ENCODE measurements at places on chromosomes 4 and X. TPM values are rescaled to one million over a fixed set of nuclear protein-coding genes. Genes with fewer than 3 reads are reported as not detected.

AKAP14 gene
- not detected for total RNA-seq

SYP gene
- 4.5 TPM for total RNA-seq

NPY5R gene
- total RNA-seq = 0.39 TPM

GYPA gene
- not detected for total RNA-seq

MCF2 gene
- 0.39 TPM for total RNA-seq

XPNPEP2 gene
- 5.5 TPM for total RNA-seq

CYTL1 gene
- 2.0 TPM for total RNA-seq

BMPR1B gene
- 22.0 TPM for total RNA-seq

ABLIM2 gene
- 9.5 TPM for total RNA-seq

UCP1 gene
- total RNA-seq = not detected

IL13RA2 gene
- not detected for total RNA-seq

GABRQ gene
- not detected for total RNA-seq

EVC2 gene
- total RNA-seq = 8.3 TPM

TCEANC gene
- 4.2 TPM for total RNA-seq

RTL3 gene
- total RNA-seq = 2.9 TPM

AR gene
- 4.2 TPM for total RNA-seq

CXCR3 gene
- not detected for total RNA-seq

SLC9A6 gene
- 13.8 TPM for total RNA-seq

ADGRL3 gene
- 7.1 TPM for total RNA-seq

HEPH gene
- total RNA-seq = 84.9 TPM

GPRIN3 gene
- total RNA-seq = 2.9 TPM

RASSF6 gene
- 1.2 TPM for total RNA-seq

HDX gene
- total RNA-seq = 6.5 TPM

CNOT6L gene
- 21.0 TPM for total RNA-seq

PAGE2 gene
- not detected for total RNA-seq

RS1 gene
- total RNA-seq = not detected

FAM53A gene
- total RNA-seq = 8.4 TPM

ALAS2 gene
- 1.9 TPM for total RNA-seq

SPCS3 gene
- total RNA-seq = 45.9 TPM

DGKK gene
- not detected for total RNA-seq

IRAK1 gene
- total RNA-seq = 61.9 TPM

Measured in esophagus muscularis mucosa (tissue), 4 donors.